ENCODE measurements at places on chromosomes 1 and 21.

- DNase-seq: no peak
Observed at GRCh38 chr1:41481109-41481775, 3.2 kb downstream of the EDN2 start.

GRCh38 chr1:35590476-35591040 is 17.4 kb downstream of the TFAP2E start:
- no peak for DNase-seq

DNA sequence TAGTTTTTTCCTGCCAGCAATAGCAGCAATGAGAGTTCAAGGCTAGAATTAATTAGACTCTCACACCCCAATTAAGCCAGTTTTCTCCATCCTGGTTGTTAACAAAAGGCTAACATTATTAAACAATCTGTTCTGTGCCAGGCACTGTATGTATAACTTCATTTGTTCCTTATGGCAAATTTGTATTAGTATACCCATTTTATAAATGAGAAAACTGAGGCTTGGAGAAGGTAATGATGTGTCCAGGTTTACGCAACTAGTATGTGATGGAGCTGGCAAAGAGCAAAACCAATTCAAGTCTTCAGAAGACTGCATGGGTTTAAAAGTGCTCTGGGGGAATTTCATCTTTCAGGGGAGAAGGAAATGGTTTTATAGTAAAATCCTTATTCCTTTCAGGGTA is 38.3 kb upstream of the SLC9A1 start:
- DNase-seq: no peak

- no peak for DNase-seq
Observed at GRCh38 chr1:43042773-43043457, 84.2 kb upstream of the SLC2A1 start.

DNA sequence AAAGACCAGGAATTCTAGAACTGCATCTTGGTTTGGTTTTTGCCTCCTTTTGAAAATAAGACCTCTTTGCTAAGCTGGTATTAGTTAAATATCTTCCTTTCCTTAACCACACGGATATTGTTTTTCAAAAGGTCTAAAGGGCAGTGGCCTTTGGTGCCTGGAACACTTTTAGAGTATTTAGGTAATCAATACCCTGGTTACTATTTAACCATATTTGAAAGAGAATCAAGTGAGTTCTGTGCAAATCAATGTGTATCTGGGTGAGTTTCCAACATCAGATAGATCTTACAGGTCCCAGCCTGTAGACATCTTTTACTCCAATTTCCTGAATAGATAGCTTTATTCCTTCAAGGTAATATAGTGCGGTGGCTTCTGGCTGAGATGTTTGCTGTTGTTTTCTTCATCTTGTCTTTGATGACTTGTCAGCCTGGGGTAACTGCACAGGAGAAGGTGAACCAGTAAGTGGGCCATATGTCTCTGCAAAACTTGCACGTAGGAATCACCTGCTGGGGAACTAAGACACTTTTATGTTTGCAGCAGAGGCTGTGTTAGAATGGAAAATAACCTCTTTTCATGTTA is at the start of gene C8A:
C8A (plus strand) TSS at position 277 of the 579 bp plus-strand sequence; CDS start at position 382, 105 bp downstream.
- DNase-seq: no peak

DNA sequence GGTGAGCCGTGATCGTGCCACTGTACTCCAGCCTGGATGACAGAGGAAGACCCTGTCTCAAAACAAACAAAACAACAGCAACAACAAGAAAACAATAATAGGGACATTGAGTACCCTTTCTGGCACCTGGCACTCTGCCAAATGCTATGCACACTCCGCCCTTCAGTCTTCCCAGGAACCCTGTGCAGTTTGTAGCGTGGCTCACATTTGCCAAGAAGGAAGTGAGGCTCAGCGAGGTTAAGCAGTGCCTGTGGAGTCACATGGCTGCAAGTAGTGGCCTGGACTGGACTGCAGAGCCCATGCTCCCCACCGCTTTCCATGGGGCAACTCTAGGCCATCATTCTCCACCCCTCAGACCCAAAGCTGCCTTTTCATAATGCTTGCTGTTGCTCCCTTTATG is 5.3 kb upstream of the EVA1B start:
- no peak for DNase-seq

DNA sequence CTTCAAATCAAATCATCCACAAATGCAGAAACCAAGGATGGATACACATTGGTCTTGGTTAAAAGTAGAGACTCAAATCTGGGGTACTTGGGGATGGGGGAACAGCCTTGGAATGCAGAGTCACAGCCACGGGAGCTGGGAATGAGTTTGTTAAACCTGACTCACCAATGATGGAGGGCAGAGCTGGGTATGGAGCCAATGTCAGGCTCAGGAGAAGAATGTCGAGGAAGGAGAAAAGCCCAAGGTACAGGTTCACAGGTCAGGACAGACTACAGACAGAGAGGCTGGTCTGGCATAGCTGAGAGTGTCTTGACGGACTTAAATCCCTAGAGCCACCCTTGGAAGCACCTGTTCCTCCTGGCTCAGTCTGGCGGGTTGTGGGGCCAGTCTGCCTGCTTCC is 237.6 kb downstream of the NTNG1 start:
- DNase-seq: no peak

DNA sequence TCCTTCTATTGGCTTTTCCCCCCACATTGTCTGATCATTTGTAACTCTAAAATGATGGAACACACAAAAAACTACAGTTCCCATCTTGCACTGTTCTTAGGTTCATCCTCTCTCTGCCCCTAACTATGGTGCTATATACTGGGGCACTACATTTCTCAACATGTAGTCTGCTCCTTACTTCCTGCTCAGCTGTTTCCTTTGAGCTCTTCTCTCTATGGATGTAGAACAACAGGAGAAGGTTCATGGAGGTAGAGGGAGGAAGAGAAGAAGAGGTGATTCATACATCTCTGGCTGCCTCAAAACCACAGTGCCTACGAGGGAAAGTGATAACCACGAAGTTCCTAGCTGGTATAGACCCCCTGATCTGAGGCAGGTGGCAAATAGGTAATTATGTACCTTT is 7.0 kb upstream of the C1orf146 start:
- no peak for DNase-seq

DNA sequence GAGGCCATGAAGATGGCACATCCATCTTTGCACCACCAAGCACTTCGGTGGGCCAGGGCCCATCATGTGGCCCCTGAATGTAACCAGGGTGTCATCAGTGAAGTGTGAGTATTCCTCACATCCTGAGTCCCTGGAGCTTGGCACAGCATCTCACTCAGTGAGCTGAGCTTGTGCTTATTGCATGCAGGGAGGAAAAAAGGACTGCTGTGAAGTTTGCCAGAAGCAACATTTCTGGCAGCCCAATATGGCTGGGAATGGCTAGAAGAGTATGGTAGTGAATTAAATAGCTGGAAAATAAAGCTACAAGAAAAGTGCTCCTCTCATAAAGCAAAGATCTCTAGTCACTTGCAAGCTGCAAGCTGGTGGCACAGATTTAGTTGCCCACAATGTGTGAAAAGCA is 109.3 kb downstream of the TNFSF18 start:
- DNase-seq: no peak

- DNase-seq: no peak
Observed at GRCh38 chr1:231151811-231152210, 10.0 kb upstream of the TRIM67 start.

GRCh38 chr21:17819877-17820229 is 697 bp upstream of the C21orf91 start:
- no peak for DNase-seq

DNA sequence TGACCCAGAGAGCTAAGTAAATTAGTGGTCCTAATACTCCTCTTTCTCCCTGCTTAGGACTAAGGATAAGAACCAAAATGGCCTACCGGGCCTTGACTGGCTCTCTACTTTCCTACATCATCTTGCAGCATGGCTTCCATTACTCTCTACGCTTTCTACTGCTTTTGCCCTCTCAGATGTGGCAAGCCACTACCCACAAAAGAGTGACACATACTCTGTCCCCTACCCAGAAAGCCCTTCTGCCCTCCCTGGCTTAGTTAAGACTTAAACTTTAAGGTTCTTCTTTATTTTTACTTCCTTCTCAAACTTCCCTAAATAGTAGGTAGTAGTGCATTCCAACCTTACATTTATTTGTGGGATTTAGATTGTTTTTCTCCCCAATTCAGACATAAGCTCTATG is 228.1 kb downstream of the TPR start:
- DNase-seq: no peak

- DNase-seq: no peak
Observed at GRCh38 chr1:199688133-199688676, 339.3 kb upstream of the NR5A2 start.

DNA sequence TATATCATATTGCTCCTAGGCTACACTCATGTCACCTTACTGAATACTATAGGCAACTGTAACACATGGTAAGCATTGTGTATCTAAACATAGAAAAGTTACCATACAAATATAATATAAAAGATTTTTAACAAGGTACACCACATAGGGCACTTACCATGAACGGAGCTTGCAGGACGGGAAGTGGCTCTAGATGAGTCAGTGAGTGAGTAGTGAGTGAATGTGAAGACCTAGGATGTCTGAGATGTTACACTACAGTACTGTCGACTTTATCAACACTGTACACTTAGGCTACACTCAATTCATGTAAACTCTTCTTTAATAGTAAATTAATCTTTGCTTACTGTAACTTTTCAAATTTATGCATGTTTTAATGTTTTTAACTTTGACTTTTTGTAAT is 81.0 kb upstream of the PLD5 start:
- DNase-seq: no peak

- DNase-seq: no peak
Observed at GRCh38 chr1:219220945-219221344, 47.3 kb downstream of the LYPLAL1 start.

- DNase-seq: no peak
Observed at GRCh38 chr1:33975961-33976360, 112.1 kb downstream of the HMGB4 start.

GRCh38 chr1:3293563-3294080 is 160.8 kb upstream of the ARHGEF16 start:
- no peak for DNase-seq

- DNase-seq: no peak
Observed at GRCh38 chr1:111856411-111857185, 100.9 kb downstream of the DDX20 start.

DNA sequence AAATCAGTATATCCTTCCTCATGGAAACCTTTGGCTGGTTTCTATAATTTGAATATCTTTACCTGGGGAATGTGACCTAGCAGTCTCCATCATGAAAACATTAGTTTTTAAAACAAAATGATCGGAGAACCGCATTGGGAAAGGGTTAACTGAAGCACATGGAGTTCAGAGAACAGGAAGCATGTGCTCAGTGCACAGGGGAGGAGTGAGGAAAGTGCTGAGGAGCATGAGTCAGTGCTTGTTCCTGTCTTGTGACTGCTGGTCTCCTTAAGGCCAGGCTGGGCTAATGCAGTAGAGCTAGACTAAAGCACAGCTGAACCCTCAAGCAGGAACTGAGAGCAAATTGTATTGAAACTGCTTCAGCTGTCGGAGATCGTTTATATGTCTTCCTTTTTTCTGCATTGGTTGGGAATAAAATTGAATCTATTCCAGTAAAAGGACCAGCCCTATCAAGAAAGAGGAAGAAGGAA is 5.8 kb downstream of the IFI16 start:
- peak; percentile 56 for DNase-seq

DNA sequence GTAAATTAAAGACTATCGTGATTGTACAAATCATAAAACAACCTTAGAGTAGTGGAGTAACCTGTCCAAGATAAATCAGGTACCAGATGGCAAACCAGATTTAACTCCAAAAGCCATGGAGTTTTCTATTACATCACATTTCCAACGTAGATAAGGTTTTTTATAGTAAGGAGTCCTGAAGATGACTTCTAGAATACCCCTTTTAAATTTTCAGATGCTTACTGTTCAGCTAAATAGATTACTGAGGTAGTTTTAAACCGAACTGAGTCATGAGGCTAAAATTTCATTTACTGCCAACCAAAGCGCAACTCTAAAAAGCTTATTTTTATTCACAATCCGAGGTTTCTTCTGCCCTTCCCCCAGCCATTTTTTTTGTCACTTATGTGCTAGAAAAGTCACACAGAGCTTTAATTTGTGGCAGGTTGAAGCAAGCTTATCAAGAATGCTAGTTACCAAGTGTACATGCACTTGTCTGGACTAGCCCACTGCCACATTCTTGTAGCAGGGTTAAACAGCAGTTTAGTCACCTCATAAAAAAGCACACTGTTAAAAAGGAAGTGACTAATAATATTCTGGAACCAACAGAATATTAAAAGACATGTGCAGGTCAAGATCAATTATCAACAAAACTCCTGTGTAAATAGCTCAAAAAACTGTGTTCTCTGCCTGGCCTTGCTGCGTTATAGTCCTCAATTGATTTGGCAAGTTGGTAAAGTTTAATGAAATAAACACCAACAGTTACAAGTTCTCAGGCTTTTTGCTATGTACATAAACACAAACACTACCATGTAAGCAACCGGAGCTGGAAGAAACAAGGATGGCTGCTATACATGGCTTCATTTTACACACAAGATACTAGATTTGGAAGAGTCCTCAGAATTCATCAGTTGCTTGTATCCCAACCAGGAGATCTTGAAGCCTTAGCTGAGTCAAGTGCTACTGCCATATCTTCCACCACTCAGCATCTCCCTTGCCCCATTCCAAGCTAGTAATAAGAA is 180.3 kb upstream of the DMRTA2 start:
- no peak for DNase-seq

- DNase-seq: no peak
Observed at GRCh38 chr1:14435368-14436023, 163.0 kb upstream of the KAZN start.

DNA sequence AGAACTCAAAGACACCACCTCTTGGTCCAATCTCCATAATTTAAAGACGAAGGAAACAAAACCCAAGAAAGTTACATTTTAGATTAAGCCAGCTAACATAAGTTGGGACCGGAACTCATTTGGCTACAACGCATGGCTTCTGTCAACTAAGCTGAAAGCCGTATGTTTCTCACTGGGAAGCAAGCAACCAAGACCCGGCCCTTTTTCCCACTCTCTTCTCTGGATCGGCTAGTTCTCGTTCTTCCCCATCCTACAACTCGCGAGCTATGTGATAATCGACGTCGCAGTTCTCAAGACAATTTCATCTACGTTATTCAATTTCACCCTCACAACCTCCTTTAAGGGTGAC is 601 bp downstream of the CCT8 start:
- no peak for DNase-seq

GRCh38 chr21:35343046-35343819 is 294.1 kb upstream of the RUNX1 start:
- DNase-seq: no peak

GRCh38 chr1:2987773-2988172 is 33.5 kb upstream of the ACTRT2 start:
- no peak for DNase-seq

Data from activated CD4-positive, alpha-beta T cell treated with anti-CD3 and anti-CD28 coated beads for 1 hour (primary cell).